ENCODE measurements at places on chromosomes 5 and 9. TPM values are rescaled to one million over a fixed set of nuclear protein-coding genes. Genes with fewer than 3 reads are reported as not detected.
A peak's percentile ranks its signal among the peaks of the same experiment; 100 is the strongest.

DNA sequence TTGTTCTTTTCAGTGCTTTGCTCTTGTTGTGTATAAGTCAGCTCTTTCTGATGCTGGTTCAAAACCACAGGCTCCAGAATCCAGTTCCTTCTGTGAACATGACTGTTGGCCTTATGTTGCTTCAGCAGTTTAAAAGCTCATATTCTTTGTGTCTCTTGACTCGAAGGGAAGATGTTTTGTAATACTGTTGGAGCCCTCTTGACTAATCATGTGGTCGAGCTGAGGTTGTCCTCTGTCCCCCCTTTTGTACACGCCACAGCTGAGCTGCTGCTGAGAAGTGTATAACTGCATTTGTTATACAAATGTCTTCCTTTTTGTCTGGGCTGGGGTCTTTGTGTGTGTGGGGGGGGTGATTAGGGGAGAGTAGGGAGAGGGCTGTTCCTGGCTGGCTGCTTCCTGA is 35.8 kb downstream of the SLC36A1 start:
- no peak for DNase-seq

DNA sequence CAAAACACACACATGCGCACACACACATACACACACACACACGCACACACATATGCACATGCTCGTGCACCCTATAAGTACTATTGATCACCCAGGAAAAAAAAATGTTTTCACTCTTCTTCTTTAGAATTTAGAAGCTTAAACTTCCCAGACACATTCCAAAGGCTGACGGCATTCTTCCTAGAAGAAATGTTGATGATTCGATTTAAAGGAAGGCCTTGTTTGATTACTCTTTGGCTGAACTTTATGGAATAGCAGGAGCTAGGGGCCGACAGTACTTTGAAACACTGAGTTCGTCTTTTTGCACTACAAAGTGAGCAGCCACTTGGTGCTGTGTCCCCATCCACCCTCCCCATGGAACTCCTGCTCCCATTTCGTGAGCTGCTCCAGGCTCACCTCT is 113.2 kb downstream of the EGFLAM start:
- no peak for DNase-seq

Gene SAPCD2
- 0.22 TPM for total RNA-seq

Gene C9orf43
- total RNA-seq: 0.24 TPM

DNA sequence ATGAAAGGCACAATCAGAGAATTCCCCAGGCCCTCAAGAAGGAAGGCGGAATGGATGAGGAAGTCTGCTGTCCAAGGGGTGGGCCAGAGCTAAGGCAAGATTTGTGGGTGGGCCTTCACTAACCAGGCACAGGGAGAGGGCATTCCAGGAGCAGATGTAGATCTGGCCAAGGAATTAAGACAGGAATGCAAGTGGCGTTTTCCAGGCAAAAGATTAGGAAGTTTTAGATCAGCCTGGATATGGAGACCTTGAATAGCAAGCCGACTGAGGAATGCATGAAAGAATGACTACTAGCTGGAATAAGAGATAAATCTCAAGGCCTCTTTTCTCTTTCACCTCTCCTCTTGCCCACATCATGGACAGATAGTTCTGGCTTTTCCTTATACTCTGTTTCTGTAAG is 68.5 kb downstream of the GHR start:
- DNase-seq: no peak

DNA sequence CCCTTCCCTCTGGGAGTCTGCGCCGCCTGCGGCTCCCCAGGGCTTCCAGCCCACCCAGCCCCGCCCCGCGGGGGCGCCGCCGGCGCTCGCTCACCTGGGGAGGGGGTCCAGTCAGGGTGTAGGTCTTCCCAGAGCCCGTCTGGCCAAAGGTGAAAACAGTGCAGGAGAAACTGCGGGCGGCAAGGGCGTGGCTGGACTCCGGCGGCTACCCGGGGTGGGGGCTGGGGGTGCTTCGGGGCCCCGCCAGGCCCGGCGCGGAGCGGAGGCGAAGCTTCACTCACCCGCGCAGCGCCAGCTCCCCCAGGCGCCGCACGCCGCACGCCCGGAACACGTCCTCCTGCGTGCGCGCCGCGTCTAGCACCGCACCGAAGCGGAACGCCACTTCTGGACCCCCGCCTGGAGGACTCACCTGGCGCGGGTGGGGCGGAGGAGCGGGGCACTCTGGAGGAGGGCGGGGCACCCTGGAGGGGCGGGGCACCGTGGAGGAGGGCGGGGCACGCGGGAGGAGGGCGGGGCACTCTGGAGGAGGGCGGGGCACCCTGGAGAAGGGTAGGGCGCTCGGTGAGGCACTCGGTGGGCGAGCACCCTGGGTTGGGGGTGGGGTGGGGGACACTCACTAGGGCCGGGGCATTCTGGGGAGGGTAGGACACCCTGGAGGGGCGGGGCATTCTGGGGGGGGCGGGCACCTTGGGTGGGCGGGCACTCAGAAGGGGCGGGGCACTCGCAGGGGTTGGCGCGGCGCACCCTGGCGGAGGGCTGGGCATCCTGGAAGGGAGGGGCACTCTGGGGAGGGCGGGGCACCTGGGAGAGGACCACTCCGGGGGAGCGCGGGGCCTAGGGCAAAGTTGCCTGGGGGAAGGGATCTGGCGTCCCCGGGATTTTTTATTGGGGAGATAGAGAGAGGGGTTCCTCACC is 814 bp downstream of the KIF12 start:
- DNase-seq: no peak

- DNase-seq: no peak
These were observed 16.0 kb downstream of the ERP44 start for GRCh38 chr9:100082782-100083181.

Gene FANCG
- 4.2 TPM for total RNA-seq

- no peak for DNase-seq
These were observed 189.5 kb downstream of the SEC61B start for GRCh38 chr9:99411479-99412115.

DNA sequence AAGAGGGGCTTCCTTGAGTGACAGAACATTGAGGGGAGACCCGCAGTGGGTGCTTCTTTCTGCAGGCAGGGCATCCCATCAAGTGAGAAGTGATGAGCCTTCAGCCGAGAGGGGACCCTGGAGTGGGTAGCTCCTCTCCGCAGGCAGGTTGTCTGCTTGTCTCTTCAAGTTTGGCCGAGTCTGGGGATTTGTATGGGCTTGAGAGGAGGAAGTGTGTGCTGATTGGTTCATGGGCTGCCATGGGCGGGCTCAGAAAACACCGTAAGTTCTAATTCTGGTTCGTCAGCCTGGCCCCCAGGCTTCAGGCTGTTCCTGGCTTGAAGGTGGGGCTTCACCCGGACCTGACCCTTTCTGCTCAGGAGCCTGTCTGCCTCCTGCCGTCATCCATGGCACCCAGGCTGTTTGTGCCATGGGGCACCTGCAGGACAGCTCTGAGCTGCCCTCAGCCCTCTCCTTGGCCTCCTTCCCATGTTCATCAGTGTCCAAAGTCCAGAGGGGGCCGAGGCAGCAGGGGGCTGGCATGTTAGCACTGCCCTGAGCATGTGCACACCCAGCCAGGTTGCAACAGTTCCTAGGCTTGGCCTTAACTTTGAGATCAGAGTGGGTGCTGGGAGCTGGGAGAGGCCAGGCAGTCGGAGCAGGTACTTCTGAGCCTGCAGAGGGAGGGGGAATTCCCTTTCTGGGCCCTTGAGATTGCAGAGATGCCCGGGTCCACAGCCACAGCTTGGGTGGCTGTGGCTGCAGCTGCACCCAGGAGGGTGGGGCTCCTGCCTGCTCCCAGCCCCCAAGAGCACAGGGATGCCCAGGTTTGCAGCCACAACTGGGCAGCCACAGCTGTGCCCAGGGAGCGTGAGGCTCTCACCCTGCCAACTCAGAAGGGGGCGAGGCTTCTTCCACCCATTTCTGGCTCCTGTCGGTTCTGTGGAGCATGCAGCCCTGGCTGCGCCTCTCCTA is 13.5 kb upstream of the DHFR start:
- DNase-seq: peak; percentile 64

- no peak for DNase-seq
These were observed 42.0 kb upstream of the ALDH1B1 start for GRCh38 chr9:38350529-38350928.

GRCh38 chr5:107301999-107302398 is 368.7 kb downstream of the EFNA5 start:
- no peak for DNase-seq

- DNase-seq: no peak
These were observed 5.5 kb downstream of the ANGPTL2 start for GRCh38 chr9:127116957-127117356.

DNA sequence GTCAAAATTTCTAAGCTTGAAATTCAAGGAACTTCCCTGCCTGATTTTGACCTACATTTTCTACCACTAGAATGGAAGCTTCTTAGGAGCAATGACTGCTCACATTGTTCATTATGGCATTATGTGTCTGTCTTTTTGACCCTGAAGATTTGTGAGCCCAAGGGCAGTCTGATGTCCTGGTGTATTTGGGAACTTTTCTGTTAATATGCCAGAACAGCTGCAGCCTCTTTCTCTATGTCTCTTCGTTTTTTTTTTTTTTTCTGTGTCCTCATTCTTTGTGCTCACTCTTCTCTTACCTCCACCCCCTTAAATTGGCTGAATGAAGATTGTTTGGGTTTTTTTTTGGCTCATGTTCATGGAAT is 34.8 kb upstream of the TMC1 start:
- no peak for DNase-seq

- DNase-seq: no peak
These were observed 10.8 kb downstream of the SARDH start for GRCh38 chr9:133727277-133727875.

DNA sequence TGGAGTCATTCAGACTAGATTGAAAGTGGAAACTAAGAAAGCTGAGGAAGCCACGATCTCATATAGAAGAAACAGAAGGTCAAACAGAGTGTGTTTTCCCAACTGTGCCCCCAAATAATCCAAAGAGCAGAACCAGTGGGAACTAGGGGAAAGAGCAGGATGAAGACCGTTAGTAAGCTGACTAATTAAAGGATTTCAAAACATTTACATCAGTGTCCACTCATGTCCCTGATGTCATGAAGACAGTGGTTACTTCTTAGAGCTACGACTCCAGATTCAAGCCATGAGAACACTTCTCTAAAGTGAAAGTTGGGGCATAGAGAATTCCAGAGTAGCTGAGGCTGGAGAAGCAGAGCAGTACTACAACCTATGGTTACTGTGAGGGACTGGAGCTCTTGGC is 119.6 kb upstream of the SLC12A2 start:
- no peak for DNase-seq

GRCh38 chr5:137304226-137304874 is 194.8 kb downstream of the SPOCK1 start:
- DNase-seq: no peak

- no peak for DNase-seq
These were observed 413.3 kb downstream of the MLLT3 start for GRCh38 chr9:20208961-20209371.

- no peak for DNase-seq
These were observed 304.7 kb upstream of the NREP start for GRCh38 chr5:112061666-112062065.

- DNase-seq: no peak
These were observed 27.7 kb downstream of the ARHGEF37 start for GRCh38 chr5:149608936-149609545.

Gene CBY3
- not detected for total RNA-seq

Gene PLPP7
- 107 TPM for total RNA-seq

GRCh38 chr5:130845049-130845765 is 319.8 kb downstream of the HINT1 start:
- no peak for DNase-seq

GRCh38 chr9:86765746-86766430 is 181.4 kb downstream of the GAS1 start:
- DNase-seq: no peak

- no peak for DNase-seq
These were observed 147.7 kb downstream of the BARX1 start for GRCh38 chr9:93807166-93808074.

DNA sequence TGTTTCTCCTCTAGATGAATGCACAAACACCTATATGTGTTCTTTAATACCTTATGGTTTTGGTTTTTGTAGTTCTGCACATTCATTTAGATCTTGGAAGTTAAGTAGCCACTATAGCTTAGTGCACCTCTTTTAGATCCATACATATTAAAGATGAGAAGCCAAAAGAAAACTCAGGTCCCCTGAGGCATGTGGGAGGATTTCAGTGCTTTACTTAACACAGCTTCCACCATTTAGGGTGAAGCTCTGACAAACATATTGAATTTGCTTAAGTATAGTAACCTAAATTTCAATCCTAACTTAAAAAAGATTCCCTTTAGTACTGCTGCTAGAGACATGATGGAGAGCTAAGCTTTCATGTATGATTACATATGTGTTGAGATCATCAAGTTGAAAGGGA is 25.6 kb upstream of the RICTOR start:
- no peak for DNase-seq

- DNase-seq: peak; percentile 90
These were observed 34.9 kb downstream of the CFAP90 start for GRCh38 chr5:7815892-7816534.

Gene SV2C
- total RNA-seq: 0.22 TPM

- DNase-seq: no peak
These were observed 2.0 kb downstream of the CLK4 start for GRCh38 chr5:178624631-178625546.

GRCh38 chr5:173487300-173487699 is 129.2 kb downstream of the BOD1 start:
- DNase-seq: no peak

Gene VAV2
- total RNA-seq: 7.6 TPM

DNA sequence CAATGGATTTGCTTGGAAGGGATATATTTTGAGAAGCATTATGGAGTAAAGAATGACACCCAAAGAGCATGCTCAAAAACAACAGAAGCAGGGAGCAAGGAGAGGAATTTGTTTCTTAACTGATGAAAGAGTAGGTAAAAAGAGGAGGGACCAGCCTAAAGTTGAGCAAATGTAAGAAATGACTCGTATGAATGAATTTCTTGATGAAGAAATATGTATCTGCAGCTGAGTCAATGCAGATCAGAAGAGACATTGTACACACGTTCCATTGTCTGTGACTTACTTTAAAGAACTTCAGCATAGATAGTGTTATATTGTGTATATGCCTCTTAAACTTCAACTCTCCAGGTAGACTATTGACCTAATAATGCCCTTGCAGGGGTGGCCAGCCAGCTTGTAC is 112.7 kb upstream of the NREP start:
- DNase-seq: no peak

Gene NUTM2G
- not detected for total RNA-seq

- peak; percentile 90 for DNase-seq
These were observed at the start of gene ELAVL2 for GRCh38 chr9:23826120-23826629. Gene ELAVL2 (minus strand): TSS chr9:23826240. CDS start chr9:23762234, 64,006 bp downstream.

Gene IFNA13
- not detected for total RNA-seq
